ENCODE measurements at places on chromosomes 11 and 22.

- DNase-seq = no peak
Measured at GRCh38 chr22:46450931-46451561, 86.4 kb downstream of the CELSR1 start.

- DNase-seq = no peak
Measured at GRCh38 chr11:86149792-86150191, 80.9 kb upstream of the PICALM start.

DNA sequence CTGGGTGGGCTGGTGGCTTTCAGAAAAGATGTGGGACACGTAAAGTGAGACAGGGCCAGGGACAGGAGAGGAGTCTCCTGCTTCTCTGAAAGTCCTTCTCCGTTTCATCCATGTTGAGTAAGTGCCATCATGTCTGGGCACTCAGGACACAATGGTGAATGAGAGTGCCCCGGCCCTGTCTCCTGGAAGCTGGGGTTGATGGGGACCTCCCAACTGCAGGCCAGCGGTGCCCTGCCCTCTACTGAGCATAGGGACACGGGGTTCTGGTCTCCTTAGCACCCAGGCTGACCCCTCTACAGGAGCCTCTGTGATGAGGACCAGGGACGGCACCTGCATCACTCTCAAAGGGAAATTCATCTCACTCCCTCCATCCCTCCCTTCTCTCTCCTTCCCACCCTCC lies 772.3 kb downstream of the BRD1 start:
- DNase-seq = no peak

DNA sequence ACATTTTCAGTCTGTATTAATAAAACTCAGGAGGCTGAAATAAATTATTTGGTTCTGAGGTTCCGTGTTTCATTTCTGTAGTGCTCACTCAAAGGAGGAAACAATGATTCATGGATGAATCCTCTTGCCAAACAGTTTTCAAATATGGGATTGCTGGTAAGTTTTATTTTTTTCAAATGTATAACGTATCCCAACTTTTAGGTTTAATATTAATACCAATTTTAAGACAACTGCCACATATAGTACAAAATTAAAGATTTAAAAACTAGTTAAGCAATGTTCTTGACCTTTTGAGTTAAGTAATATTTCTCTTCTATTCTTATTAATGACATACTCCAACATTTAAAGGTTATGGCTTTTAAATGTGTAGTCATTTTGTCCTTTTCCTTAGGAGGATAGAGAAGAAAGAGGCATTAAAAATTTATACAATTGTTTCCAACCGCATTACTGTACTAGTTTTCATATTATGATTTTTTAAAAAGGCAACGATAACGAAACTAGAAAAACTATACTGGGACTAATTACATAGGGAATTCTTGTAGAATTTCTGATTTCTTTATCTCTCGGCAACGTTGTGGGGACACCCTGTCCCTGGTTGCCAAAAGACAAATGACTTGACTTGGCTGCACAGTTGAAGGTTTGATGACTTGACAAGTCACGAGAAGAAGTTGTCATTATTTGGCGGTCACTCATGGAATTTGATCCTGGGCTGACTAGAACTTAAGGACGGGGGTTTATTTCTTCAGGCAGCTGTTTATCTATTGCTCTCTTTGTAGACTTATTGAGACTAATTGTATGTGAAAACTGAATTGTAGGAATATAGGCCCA lies 69.1 kb upstream of the ADSL start:
- no peak for DNase-seq

DNA sequence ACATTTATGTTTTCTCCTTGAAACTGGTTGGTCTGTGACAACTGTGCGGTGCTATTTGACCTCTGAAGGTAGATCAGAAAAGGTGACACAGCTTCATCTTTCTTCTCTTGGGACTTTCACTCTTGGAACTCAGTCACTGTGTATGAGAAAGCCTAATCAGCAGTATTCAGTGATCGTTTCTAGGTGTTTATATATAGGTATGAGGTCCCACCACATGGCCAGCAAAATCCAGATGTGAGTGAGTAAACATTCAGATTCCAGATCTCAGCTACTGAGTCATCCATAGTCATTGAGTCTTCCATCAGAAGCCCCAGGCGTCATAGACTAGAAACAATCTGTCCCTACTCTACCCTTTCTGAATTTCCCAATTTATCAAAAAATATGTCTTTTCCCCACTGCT lies 117.3 kb upstream of the CTSC start:
- peak; percentile 11 for DNase-seq

- DNase-seq = no peak
Measured at GRCh38 chr11:58580311-58580710, 1.4 kb downstream of the ZFP91 start.

DNA sequence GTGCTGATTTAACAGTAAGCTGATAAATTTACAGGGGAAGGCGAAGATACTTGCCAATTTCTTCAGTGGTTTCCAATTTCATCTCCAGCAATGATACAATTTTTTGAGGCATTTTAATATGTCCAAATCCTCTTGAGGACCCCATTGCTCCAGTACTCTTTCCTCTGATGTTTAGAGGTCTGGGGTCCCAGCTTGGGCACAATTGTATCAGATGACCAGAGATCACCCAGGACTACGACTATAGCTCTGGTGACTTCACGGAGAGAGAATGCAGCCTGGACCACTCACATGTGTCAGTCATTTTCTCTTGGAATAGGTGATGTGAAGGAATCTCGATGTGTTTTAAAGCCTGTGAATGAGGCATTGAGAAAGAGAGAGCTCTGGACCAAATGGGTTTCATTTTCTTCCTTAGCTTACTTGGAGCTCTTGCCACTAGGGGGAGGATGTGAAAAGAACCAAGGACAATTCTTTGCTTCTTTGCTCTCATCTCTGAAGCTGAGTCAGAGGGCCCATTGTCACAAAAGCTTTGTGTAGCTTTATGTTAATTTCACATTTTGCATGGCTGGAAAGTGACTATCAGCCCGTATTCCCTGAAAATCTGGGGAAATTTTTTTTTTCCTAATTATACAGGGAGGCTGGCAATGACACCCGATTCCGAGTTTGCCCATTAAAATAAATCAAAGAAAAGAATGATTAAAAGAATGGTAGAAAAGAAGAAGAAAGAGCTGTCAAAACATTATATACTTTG lies 6.7 kb upstream of the CCDC90B start:
- DNase-seq = peak; percentile 67

DNA sequence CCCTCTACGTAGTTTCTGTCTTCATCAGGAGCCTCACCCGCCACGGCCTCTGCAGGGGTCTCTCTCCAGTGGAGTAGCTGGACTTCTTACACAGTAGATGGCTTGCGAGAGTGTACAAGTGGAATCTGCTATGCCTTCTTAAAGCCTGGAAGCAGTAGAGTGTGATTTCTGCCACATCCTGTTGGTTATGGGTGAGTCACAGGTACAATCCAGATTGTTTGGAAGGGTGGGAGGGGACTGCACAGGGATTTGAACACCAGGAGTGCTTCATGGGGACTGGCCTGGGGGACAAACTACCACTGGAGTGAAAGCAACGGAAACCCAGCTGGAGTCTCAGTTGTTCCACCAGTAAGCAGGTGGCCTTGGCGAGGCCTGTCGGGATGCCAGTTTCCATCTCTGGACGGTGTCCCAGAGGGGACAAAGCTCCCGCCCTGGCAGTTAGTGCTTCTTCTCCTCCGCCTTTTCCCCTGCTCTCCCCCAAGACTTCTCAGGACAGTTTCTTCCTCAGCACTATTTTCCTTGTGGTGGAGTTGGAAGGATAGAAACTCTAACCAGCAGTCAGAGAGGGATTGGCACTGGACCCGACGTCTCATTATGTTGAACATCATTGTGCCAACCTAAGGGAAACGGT lies 85.0 kb upstream of the RCN1 start:
- DNase-seq = peak; percentile 75

DNA sequence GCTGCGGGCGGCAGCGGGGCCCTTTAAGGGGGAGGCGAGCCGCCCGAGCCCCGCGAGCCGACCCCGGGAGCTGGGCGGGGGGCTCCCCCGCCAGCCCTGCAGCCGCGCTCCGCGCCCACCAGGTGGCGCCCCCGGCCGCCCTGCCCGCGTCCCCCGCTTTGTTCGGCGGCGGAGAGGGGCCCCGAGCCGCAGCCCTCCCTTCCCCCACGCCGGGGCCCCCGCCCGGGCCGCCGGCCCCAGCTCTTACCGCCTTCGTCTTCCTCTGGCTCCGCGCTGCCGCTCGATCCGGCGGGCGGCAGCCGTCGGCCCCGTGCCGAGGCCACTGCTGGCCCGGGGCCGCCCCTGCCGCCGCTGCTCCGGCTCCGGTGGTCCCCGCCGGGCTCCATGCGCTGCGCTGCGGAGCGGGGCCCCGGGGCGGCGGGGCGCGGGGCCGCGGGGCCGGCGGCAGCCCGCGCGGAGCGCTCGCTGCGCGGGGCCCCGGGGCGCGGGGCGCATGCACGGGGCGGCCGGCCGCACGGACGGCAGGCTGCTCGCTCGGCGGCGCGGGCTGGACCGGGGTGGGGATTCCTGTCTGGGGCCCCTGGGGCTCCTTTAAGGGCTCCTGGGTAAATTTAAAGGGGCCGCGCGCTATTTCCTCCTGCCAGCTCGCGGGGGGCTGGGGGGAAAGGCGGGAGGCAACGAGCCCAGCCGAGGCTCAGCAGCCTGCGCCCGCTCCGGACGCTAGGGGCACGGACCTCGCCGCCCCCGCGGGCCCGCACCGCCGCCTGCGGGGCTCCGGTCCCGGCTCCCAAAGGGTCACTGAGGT lies at the start of gene ZFTA:
TSS of gene ZFTA (minus strand) at position 539 of the 805 bp plus-strand sequence. CDS start at position 386, 153 bp downstream.
- DNase-seq = no peak

DNA sequence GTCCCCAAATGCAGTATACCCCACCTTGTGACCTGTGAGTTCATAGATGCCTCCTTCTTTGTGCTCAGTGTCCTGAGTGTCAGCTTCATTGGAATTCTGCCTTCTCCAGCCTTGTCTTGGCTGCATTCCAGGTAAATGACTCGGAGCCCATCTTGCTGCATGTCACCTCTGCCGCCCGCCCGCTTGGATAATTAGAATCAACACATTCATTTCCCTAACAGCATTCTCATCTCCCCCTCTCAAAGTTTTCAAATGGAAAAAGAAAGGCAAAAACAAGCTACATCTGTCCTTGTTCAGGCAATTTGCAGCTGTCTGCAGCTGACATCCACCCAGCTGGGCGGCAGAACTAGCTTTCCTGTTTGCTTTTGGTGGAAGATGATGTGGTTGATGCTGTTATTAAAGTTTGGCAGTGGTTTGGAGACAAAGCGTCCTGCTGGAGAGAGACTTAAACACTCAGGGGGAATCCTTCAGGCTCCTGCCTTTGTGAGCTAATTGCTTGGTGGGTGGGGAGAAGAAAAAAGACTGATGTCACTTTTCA lies 198.8 kb upstream of the SEZ6L start:
- DNase-seq = no peak

DNA sequence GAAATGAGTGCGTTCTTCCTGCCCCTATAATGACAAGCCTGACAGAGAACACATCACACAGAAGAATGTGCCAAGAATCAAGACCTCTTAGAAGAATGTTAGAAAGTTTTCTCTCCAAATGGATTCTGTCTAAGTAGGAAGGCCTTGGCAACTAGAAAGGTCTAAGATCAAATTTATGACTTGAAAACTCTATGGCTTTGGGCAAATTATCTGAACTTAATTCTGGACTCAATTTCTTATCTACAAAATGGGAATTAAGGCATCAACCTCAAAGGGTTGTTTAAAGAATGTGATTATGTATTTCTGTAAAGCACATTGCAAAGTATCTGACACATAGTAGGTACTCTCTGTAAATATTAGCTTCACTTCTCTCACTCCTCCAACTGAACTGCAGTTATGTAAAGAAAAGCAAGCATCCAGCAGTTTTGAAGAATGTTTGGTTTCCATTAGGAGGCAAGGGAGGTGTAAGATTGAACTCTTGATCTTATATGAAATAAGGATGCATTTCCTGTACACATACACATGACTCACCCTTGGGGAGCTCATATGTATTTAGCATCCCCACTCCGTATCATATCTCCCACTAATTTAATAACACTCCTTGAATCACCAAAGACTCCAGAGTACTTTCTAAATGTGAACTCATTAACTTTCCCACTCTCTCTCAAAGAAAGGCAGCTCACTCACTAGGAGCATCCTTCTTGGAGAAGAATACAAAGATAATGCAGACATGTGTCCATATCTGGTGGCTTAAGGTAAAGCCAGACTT lies 77.6 kb downstream of the ETS1 start:
- no peak for DNase-seq

GRCh38 chr11:70305501-70305900 lies 35.0 kb downstream of the PPFIA1 start:
- no peak for DNase-seq

GRCh38 chr11:64713016-64713707 lies 9.8 kb downstream of the NRXN2 start:
- DNase-seq = no peak

GRCh38 chr11:91650802-91651201 lies 573.8 kb upstream of the FAT3 start:
- DNase-seq = no peak

- no peak for DNase-seq
Measured at GRCh38 chr11:94494126-94494680, 419 bp downstream of the ANKRD49 start.

- DNase-seq = no peak
Measured at GRCh38 chr11:6733326-6734275, 38.2 kb downstream of the OR2AG2 start.

DNA sequence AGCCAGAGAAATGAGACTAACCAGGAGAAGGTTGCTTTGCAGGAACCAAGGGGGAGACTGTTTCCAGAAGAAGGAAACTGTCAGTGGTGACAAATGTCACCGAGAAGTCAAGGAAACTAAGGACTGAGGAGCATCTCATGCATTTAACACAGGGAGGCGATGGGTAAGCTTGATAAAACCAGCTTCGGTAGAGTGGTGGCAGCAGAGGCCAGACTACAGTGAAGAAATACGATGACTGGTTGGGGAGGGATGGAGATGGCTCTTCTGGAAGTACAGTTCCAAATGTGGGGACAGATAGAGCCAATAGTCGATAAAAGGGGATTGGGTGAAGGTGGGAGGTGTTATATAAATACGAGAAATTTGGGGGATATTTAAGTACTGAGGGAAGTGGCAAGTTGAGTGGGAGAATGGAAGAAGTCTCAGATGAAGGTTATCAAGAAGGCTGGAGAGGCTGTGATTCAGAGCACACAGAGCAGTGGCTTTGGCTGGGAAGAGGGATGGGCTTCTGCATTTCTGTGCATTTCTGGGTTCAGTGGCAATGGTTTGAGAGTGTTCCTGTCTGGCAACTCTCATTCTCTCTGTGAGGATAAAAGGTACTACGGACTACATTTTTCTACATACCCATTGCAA lies 29.2 kb downstream of the SC5D start:
- peak; percentile 12 for DNase-seq

- DNase-seq = no peak
Measured at GRCh38 chr11:69385144-69385820, 91.3 kb downstream of the MYEOV start.

- DNase-seq = no peak
Measured at GRCh38 chr11:101509922-101510321, 73.9 kb downstream of the TRPC6 start.

GRCh38 chr11:102886999-102887398 lies 12.2 kb upstream of the MMP12 start:
- no peak for DNase-seq

- peak; percentile 68 for DNase-seq
Measured at GRCh38 chr11:102564110-102564509, 33.6 kb upstream of the MMP7 start.

DNA sequence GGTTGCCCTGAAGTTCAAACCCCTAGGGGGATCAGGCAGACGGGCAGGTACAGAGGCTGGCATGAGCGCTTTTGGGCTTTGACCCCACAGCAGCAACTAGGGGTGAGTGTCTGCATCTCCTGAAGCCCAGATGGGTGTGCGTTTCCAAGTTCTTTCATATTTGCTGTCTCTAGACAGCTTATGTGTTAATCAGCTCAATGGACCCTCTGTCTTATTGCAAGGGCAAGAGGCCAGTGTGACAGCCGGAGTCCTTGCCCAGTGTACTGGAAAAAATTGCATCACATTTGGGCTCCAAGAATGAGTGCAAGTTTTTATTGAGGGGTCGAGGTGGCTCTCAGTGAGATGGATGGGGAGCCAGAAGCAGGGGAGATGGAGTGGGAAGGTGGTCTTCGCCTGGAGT lies 1863.7 kb upstream of the RAG2 start:
- no peak for DNase-seq

Measured in H4 (cell line).